ENCODE measurements at places on chromosomes 6 and 20. TPM values are rescaled to one million over a fixed set of nuclear protein-coding genes. Genes with fewer than 3 reads are reported as not detected.
A peak's percentile ranks its signal among the peaks of the same experiment; 100 is the strongest.

GRCh38 chr6:166558156-166559005 is 28.1 kb downstream of the RAMACL start:
- no peak for DNase-seq

DNA sequence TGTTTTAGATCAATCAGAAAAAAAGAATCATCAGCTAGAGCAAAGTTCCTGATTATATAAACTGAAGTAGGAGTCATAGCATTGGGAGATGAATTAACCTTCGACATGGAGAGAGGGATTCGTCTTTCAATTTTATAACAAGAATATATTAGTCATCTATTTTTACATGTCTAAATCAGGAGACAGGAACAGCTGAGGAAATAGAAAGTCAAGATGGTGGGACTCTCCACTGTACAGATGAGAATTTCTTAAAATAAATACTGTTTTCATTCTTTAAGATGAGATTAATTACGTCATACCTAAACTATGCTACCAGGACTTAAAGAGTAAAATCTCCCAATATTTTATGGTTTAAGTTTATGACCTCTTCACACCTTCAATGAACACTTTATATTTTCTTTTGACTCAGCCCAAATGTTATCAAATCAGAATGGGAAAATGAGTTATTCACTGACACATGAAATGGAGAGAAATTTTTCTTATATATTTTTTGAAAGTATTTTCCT is 1137.7 kb downstream of the EPHA7 start:
- no peak for DNase-seq

GRCh38 chr20:44160133-44160532 is 26.9 kb downstream of the JPH2 start:
- no peak for DNase-seq

GRCh38 chr20:59463541-59463940 is 140.8 kb upstream of the PHACTR3 start:
- no peak for DNase-seq

DNA sequence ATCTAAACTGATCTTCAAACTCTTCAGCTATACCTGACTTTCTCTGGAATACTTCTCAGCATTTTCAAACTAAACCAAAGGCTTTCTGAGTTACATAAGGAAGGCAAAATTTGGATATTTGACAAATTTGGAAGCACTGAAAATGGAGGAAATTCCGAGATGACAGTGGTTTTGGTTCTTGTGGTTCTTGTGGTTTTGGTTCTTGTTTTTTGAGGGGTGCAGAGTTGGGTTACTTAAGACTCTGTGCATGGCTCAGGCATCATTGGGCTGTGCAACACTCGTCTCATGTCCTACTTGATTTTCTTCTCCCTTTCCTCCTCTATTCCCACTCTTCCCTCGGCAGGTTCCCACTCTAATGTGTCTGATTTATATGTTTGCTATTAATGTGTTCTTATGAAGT is 78.0 kb downstream of the SLC22A3 start:
- no peak for DNase-seq

DNA sequence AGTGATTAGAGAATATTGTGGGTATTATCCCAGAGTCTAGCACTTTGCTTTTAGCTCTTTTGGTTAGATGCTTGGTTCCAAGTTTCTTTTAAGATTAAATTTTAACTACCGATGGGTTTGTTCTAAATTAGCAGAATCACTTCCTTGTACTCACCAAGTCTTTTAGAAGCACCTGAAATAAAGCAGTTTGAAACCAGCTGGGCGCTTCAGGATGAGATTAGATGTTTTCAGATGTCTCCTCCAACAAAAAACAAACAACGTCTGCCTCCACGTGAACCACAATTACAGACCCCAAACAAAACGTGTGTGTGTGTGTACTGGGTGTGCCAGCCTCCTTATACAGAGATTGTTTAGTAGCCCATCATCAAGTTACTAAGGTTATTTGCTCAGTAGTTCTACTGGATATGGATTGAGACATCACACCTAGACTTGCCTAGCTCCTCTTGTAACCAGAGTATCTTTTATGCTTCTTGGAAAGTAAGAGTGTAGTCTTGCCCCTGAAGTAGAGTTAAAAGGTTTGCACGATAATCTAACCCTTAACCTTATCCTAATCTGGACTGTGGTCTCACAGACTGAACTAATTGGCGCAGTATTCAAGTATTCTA is 2.3 kb downstream of the DSTN start:
- peak; percentile 54 for DNase-seq

GRCh38 chr20:31823360-31824124 is 4.4 kb downstream of the MYLK2 start:
- no peak for DNase-seq

- DNase-seq, result no peak
Measured at GRCh38 chr6:38933426-38933825, 115.2 kb upstream of the GLP1R start.

DNA sequence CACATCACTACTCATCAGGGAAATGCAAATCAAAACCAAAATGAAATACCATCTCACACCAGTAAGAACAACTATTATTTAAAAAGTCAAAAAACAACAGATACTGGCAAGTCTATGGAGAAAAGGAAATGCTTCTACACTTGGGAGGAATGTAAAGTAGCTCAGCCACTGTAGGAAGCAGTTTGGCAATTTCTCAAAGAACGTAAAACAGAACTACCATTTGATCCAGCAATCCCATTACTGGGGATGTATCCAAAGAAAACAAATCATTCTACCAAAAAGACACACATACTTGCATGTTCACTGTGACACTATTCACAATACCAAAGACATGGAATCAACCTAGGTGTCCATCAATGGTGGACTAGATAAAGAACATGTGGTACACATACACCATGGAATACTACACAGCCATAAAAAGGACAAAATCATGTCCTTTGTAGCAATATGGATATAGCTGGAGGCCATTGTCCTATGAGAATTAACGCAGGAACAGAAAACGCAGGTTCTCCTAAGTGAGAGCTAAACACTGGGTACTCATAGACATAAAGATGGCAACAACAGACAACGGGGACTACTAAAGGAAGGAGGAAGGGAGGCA is 260.4 kb downstream of the RNGTT start:
- DNase-seq, result no peak

LCA5 gene
- 5.4 TPM for total RNA-seq

GUCA1A gene
- total RNA-seq, result not detected

COX4I2 gene
- total RNA-seq, result not detected

KIAA0408 gene
- not detected for total RNA-seq

EMILIN3 gene
- total RNA-seq, result not detected

Data from PC-9 (cell line).